ENCODE measurements at places on chromosomes 16 and 17.

- no peak for DNase-seq
These were observed 15.4 kb downstream of the ZFPM1 start for GRCh38 chr16:88468275-88469129.

GRCh38 chr16:4264546-4264945 is 8.3 kb downstream of the TFAP4 start:
- no peak for DNase-seq

DNA sequence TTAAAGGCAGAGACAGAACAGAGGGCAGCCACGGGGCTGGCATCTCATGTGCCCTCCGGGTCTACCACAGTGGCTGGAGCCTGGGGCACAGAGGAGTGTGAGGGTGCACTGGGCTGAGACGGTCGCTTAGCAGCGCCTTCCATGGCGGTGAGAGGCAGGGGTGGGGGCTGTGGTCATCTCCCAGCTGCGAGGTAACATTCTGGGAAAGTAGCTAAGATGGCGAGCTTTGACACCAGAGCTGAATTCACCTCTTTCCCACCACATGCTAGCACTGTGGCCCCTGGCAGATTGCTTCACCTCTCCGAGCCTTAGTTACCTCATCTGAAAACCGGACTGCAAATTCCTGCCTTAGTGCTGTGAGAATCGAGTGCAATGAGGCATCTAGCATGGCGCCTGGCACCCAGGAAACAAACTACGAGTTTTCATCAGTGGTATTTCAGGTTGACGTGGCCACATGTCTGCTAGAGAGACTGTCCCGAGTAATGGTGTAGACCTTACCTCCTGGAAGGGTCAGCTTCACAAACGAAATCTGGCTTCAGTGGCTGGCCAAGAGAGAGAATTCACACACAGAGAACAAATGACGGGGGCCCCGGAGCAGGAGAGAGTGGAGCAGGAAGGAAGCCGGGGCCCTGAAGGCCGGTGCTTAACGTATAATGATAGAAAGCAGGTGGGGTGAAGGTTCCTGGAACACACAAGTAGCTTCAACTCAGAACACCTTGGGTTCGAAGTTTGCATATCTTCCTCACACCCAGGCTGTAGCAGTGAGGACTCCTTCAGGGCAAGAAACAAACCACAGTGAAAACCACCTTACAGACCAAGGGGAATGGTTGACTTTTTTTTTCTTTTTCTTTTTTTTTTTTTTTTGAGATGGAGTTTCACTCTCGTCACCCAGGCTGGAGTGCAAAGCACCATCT is 63.9 kb upstream of the RPH3AL start:
- no peak for DNase-seq

DNA sequence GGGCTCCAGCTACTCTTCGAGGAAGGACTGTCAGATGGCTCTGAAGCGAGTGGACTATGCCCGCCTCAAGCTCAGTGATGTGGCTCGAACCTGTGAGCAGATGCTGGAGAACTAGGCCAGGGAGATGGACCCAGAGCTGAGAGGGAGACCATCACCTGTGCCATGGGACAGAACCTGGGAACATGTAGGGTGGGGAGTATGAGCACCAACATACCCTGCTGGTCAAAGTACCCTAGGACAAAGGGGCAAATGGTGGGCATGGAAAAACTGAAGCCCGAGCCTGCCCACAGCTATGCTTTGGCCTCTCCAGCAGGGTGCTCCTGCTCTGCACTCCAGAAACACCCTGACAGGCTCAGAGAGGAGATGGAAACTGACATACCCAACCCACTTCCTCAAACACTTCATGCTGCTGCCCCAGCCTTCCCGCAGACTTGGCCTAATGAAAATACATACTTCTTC is 1.9 kb downstream of the MED11 start:
- DNase-seq: peak; percentile 23

GRCh38 chr17:45004388-45004787 is 36.3 kb upstream of the C1QL1 start:
- no peak for DNase-seq

DNA sequence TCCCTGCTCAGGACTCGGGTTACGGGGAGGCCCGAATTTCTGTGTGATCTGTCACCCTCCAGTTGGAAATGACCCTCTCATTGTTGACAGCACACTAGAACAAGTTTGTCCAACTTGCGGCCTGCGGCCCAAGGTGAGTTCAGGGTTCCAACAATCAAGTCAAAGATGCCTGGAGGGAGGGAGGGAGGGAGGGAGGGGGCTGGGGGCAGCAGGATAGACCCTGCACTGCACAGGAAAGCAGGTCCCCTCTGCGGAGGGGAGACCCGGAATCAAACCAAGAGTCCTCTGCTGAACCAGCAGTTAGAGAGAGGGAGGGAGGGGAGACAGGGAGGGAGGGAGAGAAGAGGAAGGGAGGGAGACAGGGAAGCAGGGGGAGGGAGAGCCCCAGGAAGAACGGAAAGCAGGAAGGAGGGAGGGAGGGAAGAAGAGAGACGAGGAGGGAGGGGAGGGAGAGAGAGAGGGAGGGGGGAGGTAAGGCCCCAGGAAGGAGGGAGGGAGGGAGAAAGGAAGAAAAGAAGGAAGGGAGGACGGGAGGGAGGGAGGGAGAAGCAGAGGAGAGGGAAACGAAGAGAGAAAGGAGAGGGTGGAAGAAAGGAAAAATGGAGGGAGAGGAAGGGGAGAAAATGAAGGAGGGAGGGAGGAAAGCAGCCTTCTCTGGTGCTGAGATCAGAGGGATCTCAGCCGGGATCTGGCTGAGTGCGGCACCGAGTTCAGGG is 96.7 kb upstream of the CDH5 start:
- no peak for DNase-seq

DNA sequence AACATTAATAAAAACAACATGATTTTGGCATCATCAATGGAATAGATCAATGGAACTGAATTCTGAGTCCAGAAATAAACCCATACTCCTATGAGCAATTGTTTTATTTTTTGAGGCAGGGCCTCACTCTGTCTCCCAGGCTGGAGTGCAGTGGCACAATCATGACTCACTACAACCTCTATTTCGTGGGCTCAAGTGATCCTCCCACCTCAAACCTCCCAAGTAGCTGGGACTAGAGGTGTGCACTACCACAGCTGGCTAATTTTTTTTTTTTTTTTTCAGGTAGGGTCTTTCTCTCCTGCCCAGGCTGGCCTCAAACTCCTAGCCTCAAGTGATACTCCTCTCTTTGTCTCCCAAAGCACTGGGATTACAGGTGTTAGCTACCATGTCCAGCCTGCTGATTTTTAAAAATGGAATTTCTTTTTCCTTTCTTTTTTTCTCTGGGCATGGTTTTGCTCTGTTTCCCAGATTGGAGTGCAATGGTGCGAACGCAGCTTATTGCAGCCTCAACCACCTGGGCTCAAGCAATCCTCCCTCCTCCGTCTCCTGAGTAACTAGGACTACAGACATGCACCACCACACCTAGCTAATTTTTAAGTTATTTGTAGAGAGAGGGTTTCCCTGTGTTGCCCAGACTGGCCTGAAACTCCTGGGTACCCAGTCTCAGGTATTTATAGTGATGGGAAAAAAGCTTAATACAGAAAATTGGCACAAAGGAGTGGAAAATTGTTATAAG is 7.3 kb upstream of the PRDM7 start:
- no peak for DNase-seq

DNA sequence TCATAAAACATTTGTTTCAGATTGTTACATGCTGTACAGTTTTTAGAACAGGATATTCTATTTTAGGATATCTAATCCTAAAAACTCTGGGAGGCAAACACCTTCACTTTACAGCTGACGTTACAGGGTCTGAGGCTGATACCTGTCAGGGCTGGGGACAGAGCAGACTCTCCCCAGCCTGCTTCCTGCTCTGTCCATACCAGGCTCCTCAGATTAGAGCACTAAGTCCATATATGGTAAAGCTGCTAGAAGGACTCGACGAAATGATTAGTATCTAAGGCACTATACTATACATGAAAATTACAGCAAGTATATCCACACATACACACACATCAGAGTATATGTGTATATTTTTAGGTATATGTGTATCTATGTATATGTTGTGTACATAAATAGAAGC is 125.2 kb downstream of the ZFHX3 start:
- DNase-seq: no peak

DNA sequence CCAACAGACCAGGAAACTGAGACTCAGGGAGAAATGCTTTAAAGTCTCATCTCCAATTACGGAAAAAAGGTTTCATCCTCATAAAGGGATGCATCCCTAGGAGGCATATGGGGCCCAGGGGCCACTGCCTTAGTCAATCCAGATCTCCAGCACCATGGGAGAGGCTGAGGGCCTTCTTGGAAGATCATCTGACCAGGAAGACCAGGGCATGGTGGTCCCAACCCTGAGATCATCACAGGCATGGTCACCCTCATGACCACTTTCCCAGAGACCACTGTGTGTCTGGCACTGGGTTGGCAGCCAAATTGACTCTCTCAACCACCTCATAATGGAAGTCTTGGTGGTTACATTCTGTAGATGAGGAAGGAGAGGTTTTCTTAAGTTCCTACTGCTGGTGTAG is 23.4 kb upstream of the CES5A start:
- DNase-seq: no peak

GRCh38 chr17:11899537-11899942 is 97.7 kb downstream of the ZNF18 start:
- no peak for DNase-seq

DNA sequence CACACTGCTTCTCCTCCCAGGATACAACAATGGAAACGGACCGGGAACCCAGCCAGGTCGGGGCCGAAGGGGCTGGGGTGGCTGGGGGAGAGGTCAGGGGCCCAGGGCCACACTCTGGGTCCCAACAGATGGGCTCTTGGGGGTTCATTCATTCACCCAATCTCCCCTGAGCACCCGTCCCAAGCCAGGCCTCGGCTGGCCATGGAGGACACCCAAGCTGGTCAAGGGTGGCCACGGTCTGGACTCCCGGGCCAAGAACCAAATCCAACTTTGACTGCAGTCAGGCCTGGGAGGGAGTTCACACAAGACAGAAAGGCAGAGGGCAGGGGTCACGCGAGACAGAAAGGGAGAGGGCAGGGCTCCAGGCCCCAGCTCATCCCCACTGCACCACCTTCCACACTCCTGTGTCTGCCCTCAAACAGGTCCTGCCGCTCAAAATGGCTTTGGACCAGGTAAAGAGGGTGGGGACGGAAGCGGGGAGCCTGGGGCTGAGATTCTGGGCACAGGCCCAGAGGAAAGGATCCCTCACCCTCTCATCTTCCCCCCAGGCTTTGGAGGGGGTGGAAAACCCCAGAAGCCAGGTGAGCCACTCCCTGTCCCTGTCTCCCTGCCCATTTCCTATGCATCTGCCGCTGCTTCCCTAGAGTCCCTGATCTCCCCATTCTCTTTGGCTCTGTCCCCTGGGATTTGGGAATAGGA is 12.3 kb upstream of the PKMYT1 start:
- DNase-seq: no peak

- DNase-seq: no peak
These were observed 572.1 kb upstream of the SALL1 start for GRCh38 chr16:51723036-51723724.

GRCh38 chr17:64694207-64694606 is 32.1 kb upstream of the SMURF2 start:
- no peak for DNase-seq

- no peak for DNase-seq
These were observed 518.5 kb upstream of the EEF2KMT start for GRCh38 chr16:5615868-5616642.

- no peak for DNase-seq
These were observed 140.6 kb downstream of the CDK5R1 start for GRCh38 chr17:32627239-32627996.

GRCh38 chr17:42252597-42253550 is 23.3 kb downstream of the STAT5B start:
- DNase-seq: no peak

GRCh38 chr16:68332411-68333121 is 21.7 kb downstream of the PRMT7 start:
- DNase-seq: peak; percentile 5

- DNase-seq: no peak
These were observed 39.9 kb upstream of the SDK2 start for GRCh38 chr17:73684183-73684582.

DNA sequence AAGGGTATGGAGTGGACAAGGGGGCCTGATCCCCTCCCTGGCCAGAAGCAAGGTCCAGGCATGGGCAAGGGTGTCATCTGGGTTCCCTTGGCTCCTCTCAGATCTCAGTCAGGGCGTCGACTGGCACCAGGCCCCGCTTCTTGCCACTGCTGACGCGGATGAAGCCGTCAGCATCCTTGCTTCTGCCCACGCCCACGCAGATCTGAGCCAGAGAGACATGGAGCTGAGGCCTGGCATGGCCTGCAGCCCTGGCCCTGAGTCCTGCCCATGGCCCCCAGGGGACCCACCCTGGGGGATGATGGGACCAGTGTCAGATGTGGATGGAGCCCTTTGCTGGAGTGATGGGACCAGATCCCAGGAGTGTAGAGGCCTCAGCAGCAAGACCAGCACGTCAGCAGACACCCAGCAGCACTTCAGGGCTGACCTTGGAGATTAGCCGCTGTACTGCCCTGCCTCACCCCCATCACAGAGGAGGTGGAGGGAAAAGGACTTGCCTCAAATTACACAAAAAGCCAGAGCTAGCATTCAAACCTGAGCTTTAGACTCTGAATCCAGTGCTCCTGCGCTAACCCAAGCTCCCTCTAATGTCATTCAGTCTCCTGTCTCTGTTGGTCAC is 12.2 kb downstream of the RPL19 start:
- no peak for DNase-seq

GRCh38 chr17:49616601-49617131 is 41.0 kb downstream of the NXPH3 start:
- no peak for DNase-seq

DNA sequence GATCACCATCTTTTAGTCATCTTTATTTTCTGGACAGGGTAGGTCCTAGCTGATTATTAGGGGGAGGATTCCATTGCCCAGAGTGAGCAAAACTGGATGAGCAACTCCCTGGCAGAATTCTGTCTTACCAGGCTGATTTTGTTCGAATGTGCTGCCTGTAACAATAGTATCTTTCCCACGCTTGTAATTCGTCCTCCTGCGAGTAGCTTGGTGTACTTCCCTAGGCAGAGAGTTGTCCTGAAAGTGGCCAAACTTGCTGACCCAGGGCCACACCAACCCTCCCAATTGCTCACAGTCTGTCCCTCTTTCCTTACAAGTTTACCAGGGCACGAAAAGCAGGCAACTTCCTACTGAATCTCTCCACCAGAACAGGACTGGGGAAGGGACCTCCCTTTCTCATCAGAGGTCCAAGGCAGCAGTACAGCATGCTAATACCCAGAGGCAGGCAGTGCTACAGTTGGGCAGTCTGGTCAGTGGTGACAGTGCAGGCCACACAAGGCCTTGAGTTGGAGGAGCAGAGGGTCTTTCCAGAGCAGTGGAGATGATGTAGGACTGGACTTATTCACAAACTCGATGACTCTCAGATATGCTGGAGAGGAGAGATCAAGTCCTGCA is 67.8 kb upstream of the NLK start:
- DNase-seq: no peak

Data from bone marrow (tissue), 2 donors.